ENCODE measurements at places on chromosomes 6 and 20. TPM values are rescaled to one million over a fixed set of nuclear protein-coding genes. Genes with fewer than 3 reads are reported as not detected.

SGK2 gene
- not detected for total RNA-seq

MRPS18B gene
- 72.3 TPM for total RNA-seq

MAS1 gene
- total RNA-seq: not detected

SLC35F1 gene
- total RNA-seq: under 0.01 TPM

SLC25A27 gene
- 9.9 TPM for total RNA-seq

OOEP gene
- not detected for total RNA-seq

RANBP9 gene
- total RNA-seq: 46.0 TPM

TSBP1 gene
- total RNA-seq: not detected

TFAP2D gene
- total RNA-seq: not detected

CALHM6 gene
- total RNA-seq: 0.44 TPM

PBOV1 gene
- not detected for total RNA-seq

DLL1 gene
- total RNA-seq: 0.15 TPM

ZBTB46 gene
- 9.9 TPM for total RNA-seq

PHACTR3 gene
- not detected for total RNA-seq

NR2E1 gene
- not detected for total RNA-seq

SLC32A1 gene
- not detected for total RNA-seq

RAET1L gene
- total RNA-seq: not detected

TRERF1 gene
- 8.9 TPM for total RNA-seq

RHAG gene
- not detected for total RNA-seq

PI16 gene
- total RNA-seq: not detected

ALDH8A1 gene
- total RNA-seq: 0.33 TPM

MEI4 gene
- not detected for total RNA-seq

IP6K3 gene
- total RNA-seq: 0.50 TPM

SPTLC3 gene
- 5.8 TPM for total RNA-seq

SNAP25 gene
- total RNA-seq: 9.6 TPM

RAB22A gene
- total RNA-seq: 19.2 TPM

SLC52A3 gene
- total RNA-seq: not detected

CENPW gene
- 2.3 TPM for total RNA-seq

TBC1D7 gene
- 18.0 TPM for total RNA-seq

GPX5 gene
- total RNA-seq: not detected

PLG gene
- total RNA-seq: not detected
